ENCODE measurements at places on chromosomes 16 and 17.

- H3K27me3 ChIP-seq, result no peaks in the 10 kb centered on the region
- no peaks in the 10 kb centered on the region for H3K4me1 ChIP-seq
- no peak overlapping the region for H3K27ac ChIP-seq
- no peak for DNase-seq
Observed at GRCh38 chr16:89541792-89542191, 18.7 kb upstream of the RPL13 start.

DNA sequence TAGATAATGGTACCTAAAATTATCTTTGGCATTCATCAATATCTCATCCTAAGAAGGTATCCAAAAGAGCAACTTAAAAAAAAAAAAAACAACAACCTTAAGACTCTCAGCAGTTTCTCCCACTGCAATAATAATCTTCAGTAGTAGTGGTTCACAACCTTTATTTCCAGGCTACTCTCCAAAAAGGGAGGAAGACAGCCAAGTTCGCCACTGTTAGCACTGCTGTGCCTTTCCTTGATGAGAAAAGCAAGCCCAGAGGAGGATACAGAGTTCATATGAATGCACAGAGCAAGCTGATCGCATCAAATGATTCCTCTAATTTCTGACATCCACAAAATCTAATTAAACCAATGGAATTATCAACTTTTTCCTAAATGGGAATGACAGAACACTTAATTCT, 199.4 kb downstream of the AATF start:
- H3K36me3 ChIP-seq, result peaks cover 8% of the 10 kb centered on the region
- H3K27ac ChIP-seq, result no peak overlapping the region
- no peak for DNase-seq
- no peaks in the 10 kb centered on the region for H3K27me3 ChIP-seq

- H3K27ac ChIP-seq, result no peak overlapping the region
- peaks cover 21% of the 10 kb centered on the region for H3K4me1 ChIP-seq
- peaks cover 50% of the 10 kb centered on the region for H3K27me3 ChIP-seq
- no peak for DNase-seq
- H3K36me3 ChIP-seq, result peaks cover 21% of the 10 kb centered on the region
- no peak overlapping the region for H3K4me3 ChIP-seq
Observed at GRCh38 chr16:75326333-75326732, 74.9 kb upstream of the BCAR1 start.

DNA sequence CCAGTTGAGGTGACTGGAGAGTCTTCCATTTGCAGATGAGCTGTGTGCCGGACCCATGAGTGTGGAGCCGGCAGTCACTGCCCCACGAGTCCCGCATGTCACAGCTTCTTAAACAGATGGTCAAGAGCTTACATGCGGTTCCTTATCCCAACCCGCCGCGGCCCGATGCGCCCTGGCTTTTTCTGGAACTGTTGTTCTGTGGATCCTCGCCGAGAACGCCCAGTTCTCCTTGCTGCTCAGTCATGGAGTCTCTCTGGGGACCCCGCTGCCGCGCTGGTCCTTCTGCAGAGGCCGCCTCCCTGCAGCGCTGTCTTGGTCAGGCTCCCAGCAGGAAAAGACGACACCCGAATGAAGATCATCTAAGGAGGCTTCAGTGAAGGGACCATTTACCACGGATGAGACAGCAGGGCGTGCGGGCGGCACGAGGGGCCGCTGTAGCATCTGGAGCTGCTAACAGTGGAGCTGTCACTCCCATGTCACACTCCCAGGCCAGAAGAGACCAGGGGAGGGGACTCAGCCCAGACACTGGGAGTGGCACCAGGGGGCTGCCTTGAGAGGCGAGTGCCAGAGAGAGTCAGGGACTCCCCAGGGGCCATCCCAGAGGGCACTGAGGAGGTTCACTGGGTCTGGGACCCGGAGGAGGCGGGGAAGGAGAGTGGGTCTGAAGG, 10.8 kb upstream of the LGALS3BP start:
- H3K36me3 ChIP-seq, result peaks cover 9% of the 10 kb centered on the region
- peaks cover 24% of the 10 kb centered on the region for H3K4me1 ChIP-seq
- no peak for DNase-seq
- no peak overlapping the region for H3K4me3 ChIP-seq

Data from naive B cell (primary cell).